ENCODE measurements at places on chromosomes 5 and 9.

DNA sequence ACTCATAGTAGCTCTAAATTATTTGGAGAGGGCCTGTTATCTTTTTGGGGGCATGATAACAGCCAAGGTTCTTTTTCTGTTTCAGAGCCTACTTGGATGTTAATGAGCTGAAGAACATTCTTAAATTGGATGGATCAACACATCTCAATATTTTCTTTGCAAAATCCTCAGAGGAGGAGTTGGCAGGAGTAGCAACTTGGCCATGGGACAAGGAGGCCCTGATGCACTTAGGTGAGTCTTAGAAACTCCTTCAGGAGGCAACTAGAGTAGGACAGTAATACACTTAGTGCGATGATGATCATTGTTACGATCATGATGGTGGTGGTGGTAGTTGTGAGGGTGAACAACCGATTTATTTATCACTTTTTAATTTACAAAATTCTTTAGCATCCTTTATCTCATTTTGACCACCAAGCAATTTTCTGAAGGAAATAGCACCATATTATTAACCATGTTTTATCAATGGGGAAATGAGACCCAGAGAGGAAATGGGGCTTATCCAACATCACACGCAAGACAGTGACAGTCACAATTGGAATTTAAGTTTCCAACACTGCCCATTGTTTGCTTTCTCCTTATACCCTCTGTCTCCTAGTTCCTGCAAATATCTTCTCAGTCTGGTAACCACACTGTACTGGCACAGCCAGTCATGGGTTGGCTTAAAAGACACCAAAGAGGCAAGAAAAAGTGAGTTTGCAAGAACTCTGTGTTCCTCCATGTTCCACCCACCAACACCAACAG lies 54.0 kb downstream of the PAPPA start:
- no peak for DNase-seq

DNA sequence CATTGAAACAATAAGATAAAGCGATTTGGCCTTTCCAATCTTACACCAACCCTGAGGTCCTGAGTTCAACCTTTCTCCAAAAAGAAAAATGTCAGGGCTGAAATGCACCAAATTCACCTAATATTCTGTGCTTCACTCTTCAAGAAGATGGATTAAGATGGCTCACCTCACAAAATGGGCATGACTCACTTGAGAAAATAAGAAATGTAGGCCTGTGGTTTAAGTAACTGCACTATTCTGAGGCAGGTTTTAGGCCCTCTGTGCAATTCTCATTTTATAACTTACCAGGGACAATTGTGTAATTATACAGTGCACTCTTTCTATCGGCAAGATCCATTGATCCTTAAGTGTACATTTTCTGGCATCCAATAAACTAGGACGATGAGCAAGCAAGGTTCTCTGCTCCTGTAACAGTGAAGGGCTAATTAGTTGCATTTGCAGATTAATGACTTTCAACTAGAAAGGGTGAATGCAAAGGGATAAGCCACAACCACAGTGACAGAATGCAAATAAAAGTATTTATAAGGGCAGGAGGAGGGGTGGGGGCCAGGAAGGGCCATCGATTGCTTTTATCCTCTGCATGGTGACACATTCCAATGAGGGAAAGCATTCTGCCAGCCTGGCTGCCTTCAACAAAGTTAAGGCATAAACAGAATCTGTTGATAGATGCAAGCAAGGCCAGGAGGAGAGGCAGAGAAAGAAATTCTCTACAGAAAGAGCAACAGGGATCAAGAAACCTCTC lies 214.5 kb downstream of the CAAP1 start:
- no peak for DNase-seq

- no peak for DNase-seq
These were observed 7.3 kb downstream of the GBA2 start for GRCh38 chr9:35741740-35742139.

- no peak for DNase-seq
These were observed 79.7 kb downstream of the SLF1 start for GRCh38 chr5:94698197-94698596.

- no peak for DNase-seq
These were observed 464.5 kb downstream of the CSNK1G3 start for GRCh38 chr5:123976379-123977033.

- no peak for DNase-seq
These were observed 27.8 kb upstream of the GDNF start for GRCh38 chr5:37867654-37868053.

DNA sequence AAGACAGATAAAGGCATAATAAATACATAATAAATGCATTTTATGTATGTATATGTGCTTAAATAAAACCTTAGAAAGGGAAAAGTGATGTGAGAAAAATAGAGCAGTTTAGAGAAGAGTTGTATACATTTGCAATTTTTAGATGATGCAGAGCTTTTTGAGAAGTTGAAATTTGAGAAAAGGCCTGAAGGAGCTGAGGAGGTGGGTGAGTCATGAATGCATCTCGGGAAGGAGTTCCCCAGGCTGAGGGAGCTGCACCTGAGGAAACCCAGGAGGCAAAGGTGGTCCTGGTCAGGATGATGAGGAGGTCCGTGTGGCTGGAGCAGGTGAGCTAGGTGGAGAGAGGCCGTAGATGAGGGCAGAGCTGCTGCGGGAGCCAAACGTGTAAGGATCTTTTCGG lies 17.4 kb upstream of the CD180 start:
- DNase-seq: no peak

DNA sequence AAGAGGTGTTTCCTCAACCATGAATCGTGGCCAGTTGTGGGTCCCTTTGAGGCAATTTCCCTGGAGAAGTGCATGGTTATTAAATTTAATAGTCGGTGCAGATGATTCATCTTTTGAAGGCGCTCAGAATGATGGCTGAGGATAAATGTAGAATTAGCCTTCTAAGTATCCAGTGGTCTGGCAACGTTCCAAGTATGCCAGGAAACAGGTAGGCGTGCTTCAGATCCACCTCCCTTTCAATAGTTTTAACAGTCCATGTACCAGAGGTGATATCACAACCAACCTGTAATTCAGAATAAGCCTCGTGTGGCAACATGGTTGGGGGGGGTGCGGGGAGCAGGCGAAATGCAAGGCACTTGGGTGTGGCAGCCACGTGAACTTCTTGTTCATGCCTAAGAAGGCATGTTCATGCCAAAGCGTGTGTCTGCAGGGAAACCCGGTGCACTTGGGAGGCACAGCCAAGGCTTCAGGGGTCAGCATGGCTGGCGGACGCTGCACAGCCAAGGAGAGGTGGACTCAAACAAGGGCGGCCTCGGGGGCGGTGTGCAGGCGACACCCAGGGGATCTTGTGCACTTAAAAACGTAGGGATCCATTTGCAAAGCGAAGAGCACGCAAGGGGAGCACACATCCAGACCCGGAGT lies 5.2 kb upstream of the NKD2 start:
- DNase-seq: no peak

DNA sequence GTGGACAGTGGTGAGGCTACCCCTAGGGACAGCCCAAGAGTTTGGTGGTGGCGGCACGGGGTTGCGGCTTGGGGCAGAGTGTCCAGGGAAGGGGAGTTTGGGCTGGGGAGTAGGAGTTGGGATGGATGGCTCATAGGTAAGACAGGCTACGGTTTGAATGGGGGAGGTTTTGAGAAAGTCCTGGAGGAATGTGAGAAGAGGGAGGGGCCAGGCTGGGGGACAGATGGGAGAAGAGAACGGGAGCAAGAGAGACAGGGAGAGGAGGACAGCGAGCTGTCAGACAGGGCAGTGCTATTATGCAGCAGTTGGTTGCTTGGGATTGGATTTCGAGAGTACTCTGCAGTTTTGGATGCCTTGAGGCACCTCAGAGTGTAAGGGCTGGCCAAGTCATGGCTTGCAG lies 24.5 kb downstream of the PSD2 start:
- no peak for DNase-seq

DNA sequence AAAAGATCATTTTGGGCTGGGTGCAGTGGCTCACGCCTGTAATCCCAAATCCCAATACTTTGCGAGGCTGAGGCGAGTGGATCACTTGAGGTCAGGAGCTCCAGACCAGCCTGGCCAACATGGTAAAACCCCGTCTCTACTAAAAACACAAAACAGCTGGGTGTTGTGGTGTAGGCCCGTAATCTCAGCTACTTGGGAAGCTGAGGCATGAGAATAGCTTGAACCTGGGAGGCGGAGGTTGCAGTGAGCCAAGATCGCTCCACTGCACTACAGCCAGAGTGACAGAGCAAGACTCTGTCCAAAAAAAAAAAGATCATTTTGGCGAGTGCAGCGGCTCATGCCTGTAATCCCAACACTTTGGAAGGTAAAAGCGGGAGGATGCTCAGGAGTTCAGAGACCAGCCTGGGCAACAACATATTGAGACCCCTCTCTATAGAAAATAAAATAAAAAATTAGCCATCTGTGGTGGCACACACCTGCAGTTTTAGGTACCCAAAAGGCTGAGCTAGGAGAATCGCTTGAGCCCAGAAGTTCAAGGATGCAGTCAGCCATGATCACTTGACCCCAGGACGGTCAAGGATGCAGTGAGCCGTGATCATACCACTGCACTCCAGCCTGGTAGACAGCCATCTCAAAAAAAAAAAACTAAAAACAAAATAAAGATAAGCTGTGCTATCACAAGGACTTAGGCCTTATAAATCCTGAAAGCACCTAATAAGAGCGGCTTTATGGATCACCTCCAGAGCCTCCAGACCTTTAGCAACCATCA lies 16.2 kb downstream of the PPP2CA start:
- no peak for DNase-seq

GRCh38 chr5:35660451-35660850 lies 42.8 kb downstream of the SPEF2 start:
- no peak for DNase-seq

DNA sequence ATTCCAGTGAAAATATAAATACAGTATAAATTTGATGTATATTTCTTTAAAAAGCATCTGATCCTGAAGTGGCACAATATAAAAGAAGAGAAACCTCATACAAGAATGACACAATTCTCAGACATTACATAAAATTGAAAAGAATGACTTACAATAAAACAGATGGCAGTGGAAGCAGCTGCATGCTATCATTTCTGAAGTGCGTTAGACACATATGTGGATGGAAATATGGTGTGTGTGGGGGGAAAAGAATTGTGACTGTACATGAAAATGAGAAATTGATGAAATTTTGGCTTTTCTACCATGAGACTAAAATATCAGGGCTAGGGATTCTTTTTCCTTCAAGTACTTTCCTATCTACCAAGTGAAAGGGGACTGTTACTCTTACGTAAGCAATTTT lies 45.9 kb upstream of the CDH18 start:
- no peak for DNase-seq

DNA sequence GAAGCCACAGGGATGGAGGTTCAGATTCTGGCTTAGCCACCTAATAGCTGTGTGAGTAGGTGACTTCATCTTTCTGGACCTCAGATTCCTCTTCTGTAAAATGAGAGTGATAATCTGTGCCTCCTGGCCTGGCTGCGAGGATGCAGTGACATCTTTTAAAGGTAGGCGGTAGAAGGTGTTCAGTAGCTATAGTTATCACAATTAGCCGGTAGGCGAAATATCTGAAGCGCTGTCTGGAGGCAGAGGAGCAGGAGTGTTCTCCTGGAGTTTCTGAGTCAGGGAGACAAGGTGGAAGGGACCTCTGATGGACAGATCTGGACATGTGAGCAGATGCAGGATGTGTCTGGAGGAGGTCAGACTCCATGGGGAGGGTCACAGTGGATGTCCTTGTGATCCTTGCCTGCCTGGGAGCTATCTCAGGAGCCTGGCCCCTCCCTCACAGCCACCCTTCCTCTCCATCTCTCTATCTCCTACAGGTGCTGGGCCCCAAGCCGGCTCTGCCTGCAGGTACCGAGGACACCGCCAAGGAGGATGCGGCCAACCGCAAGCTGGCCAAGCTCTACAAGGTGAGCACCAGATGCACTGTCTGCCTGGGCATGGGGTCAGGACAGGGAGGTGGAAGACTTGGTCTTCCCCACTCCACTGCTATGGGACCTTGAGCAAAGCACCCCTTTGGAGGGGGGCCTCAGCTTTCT lies 45.6 kb downstream of the GSN start:
- no peak for DNase-seq

GRCh38 chr9:99833735-99834134 lies 12.1 kb downstream of the NR4A3 start:
- DNase-seq: no peak

- DNase-seq: no peak
These were observed 42.5 kb downstream of the SEMA4D start for GRCh38 chr9:89455356-89455824.

GRCh38 chr5:105931881-105932421 lies 1738.8 kb downstream of the EFNA5 start:
- DNase-seq: no peak

DNA sequence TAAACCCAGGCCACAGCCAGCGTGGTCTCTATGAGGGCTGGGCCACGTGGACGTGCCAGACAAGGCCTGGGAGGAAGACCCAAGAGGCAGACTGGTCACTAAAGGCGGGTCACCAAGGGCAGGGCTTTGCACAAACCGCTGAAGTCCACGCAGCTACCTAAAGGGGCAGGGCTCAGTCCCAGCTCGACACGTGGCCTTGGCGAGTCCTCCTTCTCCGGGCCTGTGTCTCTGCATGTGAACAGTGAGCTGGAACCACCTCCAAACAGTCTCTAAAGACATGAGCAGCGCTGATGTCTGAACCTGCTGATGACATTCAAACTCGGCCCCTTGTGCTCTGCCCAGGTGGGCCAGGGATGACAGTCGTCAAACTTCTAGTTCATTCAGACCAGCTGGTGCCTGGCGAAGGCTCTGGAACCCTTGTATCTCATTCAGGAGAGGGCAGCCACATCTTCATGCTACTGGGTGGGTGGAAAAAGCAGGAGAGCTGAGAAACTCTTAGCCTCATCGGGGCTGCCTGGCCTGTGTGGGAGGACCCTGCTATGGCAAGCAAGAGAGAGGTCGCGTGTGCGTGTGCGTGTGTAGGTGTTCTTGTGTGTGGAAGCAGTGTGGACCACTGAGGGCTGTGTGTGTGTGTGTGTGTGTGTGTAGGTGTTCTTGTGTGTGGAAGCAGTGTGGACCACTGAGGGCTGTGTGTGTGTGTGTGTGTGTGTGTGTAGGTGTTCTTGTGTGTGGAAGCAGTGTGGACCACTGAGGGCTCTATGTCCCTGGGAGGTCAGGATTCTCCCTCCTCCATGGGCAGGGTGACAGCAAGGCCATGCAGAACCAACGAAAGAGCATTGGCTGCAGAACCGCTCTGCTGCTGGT lies 14.1 kb upstream of the SLC25A51 start:
- no peak for DNase-seq

GRCh38 chr5:130400091-130400490 lies 495.8 kb downstream of the CHSY3 start:
- no peak for DNase-seq

DNA sequence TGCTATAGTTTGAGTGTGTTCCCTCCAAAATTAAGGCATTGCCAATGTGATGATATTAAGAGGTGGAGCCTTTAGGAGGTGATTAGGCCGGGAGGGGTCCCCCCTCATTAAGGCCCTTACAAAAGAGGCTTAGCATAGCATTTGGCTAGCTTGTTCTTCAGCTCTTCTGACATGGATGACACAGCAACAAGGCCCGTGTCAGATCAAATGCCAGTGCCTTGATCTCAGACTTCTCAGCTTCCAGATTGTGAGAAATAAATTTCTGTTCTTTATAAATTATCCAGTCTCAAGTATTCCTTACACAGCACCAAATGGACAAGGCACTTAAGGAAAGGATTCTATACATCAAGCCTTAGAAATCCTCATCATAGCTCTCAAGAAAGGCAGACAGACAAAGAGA lies 31.8 kb downstream of the SLC38A9 start:
- DNase-seq: no peak
